ENCODE measurements at places on chromosomes 7 and 10. TPM values are rescaled to one million over a fixed set of nuclear protein-coding genes. Genes with fewer than 3 reads are reported as not detected.

BMPR1A gene
- 18.1 TPM for total RNA-seq

ACHE gene
- 1.7 TPM for total RNA-seq

PDK4 gene
- total RNA-seq, result 1.2 TPM

HOXA3 gene
- total RNA-seq, result 8.1 TPM

TEX47 gene
- not detected for total RNA-seq

STEAP1B gene
- 4.4 TPM for total RNA-seq

NPY4R2 gene
- total RNA-seq, result 0.13 TPM

SYCE1 gene
- not detected for total RNA-seq

CDNF gene
- 3.8 TPM for total RNA-seq

MYH16 gene
- 0.26 TPM for total RNA-seq

ASAH2 gene
- total RNA-seq, result 0.56 TPM

PAPOLB gene
- not detected for total RNA-seq

PTPRN2 gene
- total RNA-seq, result 0.78 TPM

SNCG gene
- 32.0 TPM for total RNA-seq

SEMA3E gene
- 0.88 TPM for total RNA-seq

TAX1BP1 gene
- 43.1 TPM for total RNA-seq

PTF1A gene
- total RNA-seq, result not detected

GIMAP4 gene
- 1.4 TPM for total RNA-seq

DRGX gene
- not detected for total RNA-seq

MALSU1 gene
- 76.0 TPM for total RNA-seq

VAX1 gene
- not detected for total RNA-seq

CUX1 gene
- total RNA-seq, result 36.7 TPM

CYP3A7 gene
- 1.0 TPM for total RNA-seq

ZNF467 gene
- total RNA-seq, result 27.9 TPM

TSPAN12 gene
- total RNA-seq, result 27.5 TPM

HGF gene
- 78.2 TPM for total RNA-seq

SUN3 gene
- not detected for total RNA-seq

AHCYL2 gene
- 3.0 TPM for total RNA-seq

ST8SIA6 gene
- 0.88 TPM for total RNA-seq

HTR7 gene
- total RNA-seq, result 8.5 TPM
